Effector CD8-positive, alpha-beta T cell (primary cell): ENCODE measurements at places on chromosomes 5 and 9.

- DNase-seq = no peak
Observed at GRCh38 chr5:159316519-159317383, 13.5 kb downstream of the IL12B start.

- no peak for DNase-seq
Observed at GRCh38 chr5:40669606-40670390, 9.9 kb upstream of the PTGER4 start.

DNA sequence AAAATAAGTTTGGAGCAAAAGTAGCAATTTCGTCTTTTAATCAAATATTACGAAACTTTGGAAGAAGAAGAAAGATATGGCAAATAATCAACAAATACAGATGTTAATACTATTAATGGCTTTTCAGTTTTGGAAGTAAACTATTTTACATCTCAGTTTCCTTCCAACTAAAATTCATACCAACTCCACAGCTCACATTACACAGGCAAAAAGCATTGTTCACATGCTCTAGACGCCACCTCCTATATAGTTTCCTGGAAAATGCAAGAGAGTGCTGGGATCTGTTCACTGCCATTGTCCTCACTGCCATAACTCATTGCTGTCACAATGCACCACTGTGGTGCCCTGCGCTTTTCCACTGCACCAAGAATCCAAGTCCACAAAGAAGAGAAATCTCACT, 149.0 kb upstream of the FTMT start:
- DNase-seq = no peak

- no peak for DNase-seq
Observed at GRCh38 chr9:86458191-86458855, 104.1 kb upstream of the TUT7 start.

GRCh38 chr9:136084063-136084944, 10.8 kb downstream of the NACC2 start:
- no peak for DNase-seq

DNA sequence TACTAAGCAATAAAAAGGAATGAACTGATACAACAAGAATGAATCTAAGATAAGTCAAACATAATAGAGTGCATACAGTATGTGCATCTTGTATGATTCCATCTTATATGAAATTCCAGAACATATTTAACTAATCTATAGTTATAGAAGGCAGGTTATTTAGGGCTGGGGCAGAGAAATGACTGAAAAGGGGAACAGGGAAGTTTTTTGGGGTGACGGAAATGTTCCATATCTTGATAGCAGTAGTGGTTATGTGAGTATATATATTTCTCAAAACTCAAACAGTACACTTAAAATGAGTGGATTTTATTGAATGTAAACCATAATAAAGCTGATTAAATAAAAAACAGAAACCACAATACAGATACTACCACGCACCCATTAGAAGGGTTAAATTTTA, 24.6 kb downstream of the FBXW11 start:
- DNase-seq = no peak

- DNase-seq = no peak
Observed at GRCh38 chr5:67530609-67531255, 334.1 kb upstream of the CD180 start.

- no peak for DNase-seq
Observed at GRCh38 chr5:149838881-149839739, 105.5 kb downstream of the PDE6A start.

DNA sequence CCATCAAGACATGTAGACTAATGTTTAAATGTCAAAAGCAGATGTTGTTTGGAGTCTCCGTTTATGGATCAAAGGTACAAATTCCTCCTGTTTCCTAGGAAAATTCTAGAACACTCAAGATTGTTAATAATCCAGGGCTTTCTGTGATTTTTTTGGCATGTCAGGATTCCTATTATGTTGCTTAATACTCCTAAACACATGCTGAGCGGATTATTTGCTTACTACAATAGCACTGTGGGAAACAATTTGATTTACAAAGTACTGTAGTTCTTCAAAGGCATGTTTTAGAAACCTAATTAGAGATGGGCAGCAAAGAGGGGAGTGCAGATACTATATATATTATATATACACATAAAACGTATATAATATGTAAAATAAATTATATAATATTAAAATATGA, 19.0 kb upstream of the SCAMP1 start:
- no peak for DNase-seq

GRCh38 chr5:133269691-133270090, 217.9 kb downstream of the HSPA4 start:
- DNase-seq = no peak

DNA sequence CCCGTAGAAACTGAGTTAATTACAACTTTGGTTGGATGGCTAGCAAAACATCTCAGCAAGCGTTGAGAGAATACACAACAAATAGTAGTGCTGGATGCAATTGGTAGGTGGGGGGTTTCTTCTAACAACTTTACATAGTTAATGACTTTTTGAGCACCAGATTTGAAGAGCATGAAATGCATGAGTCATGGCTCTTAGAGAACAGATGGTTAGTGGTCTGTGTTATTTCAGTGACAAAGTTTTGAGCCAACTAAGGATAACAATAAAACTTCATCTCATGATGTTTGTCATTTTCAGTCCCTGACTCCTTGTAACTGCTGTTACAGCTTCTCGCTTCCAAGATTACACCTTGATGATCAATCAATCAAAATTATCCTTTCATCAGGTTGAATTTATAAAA, 399.0 kb upstream of the BRINP1 start:
- no peak for DNase-seq
